SW 1271 (cell line): ENCODE measurements at places on chromosomes 5 and 9.
A peak's percentile ranks its signal among the peaks of the same experiment; 100 is the strongest.

DNA sequence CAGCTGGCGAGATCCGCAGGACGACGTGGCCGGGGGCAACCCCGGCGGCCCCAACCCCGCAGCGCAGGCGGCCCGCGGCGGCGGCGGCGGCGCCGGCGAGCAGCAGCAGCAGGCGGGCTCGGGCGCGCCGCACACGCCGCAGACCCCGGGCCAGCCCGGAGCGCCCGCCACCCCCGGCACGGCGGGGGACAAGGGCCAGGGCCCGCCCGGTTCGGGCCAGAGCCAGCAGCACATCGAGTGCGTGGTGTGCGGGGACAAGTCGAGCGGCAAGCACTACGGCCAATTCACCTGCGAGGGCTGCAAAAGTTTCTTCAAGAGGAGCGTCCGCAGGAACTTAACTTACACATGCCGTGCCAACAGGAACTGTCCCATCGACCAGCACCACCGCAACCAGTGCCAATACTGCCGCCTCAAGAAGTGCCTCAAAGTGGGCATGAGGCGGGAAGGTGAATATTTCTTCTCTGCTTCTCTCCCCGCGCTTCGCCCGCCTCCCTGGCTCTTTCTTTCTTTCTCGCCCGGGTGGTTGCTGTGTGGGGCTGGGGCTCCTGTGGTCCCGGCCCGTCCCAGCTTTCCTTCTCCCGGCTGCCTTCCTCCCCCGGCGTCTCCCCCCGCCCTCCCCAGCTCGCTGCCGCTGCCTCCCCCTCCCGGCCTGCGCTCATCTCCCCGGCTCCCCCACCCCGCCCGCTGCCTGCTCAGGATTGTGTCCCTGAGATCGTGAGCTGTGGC lies 2.2 kb downstream of the NR2F1 start:
- peak; percentile 54 for DNase-seq

- no peak for DNase-seq
These were observed 23.2 kb downstream of the CDKN2A start for GRCh38 chr9:21970800-21971640.

DNA sequence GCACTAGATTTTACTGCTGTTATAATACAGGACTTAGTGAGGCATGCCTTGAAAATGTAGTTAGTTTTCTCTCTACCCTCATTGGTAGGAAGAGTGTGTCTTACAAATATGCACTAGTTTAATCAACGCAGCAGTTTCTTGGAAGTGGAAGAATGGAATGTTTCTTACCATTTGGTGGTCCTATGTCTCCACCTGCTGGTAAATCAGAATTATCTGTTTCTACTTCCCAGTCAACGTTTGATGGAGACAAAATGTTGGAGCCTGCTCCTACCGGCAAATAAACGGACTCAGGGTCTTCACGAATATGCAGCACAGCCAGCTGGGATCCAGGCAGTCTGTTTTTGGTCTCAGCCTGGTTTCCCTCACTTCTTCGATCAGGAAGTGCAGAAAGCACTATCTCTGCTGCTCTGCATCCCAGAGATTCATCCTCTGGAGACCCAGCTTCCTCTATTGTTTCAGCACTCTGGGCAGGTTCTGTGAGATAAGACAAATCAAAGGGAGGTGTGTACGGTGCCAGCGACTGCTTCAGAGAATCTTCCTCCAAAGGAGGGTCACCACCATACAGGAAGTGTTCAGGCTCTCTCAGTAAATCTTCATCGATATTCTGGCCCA lies 59.5 kb upstream of the PCA3 start:
- DNase-seq = peak; percentile 65

DNA sequence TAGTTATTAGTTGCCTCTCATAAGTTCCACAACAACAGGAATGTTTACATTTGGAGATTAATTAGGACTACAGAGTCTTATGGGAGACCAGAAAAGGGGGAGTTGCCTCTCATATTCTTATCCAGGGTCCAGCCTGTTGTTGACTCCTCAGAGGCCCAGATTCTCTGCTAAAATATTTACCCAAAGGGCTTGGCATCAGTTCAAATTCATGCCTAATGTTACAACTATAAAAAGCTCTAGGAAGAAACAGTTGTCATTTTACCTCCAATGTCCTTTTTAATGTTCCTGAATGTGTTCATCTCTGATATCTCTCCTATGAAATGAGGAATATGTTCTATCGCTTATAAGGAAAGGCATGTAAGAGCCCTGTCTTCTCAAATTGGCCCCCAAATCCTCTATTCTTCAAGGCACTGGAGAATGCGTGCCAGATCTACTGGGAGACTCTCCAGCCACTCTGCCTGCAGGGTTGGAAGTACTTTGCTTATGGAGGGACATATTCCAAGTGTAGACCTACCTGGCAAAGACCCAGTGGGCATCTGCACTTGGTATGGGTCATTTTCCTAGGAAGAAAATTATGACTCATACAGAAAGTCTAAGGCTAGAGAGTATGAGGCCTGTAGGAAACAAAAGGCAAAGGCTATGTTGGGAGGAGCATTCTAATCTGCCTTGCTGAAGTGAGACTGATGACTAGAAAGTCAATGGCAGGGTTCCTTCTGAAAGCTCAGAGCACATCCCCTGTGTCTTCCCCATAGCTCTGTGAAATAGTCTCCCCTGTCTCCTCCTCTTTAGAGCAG lies 192.6 kb downstream of the ESM1 start:
- DNase-seq = no peak

GRCh38 chr5:138677782-138678181 lies 75.4 kb upstream of the CTNNA1 start:
- no peak for DNase-seq

GRCh38 chr5:157934600-157934999 lies 75.7 kb upstream of the CLINT1 start:
- no peak for DNase-seq

DNA sequence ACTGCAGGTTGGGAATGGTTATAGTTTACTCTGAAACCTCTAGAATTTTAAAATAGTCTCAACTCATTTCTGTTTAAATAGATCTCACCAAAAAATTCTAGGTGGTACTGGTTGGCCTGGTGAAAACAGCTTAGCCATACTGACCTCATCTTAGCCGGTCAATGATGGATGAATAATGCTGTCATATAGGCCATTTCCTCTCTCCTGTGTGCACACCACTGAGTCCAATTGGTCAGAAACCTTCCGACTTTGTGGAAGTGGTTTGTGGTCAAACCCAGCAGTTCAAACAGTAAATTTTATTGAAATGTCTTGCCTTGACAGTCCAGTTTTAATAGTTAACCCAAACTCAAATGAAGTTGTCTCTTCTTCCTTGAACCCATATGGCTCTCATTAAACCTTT lies 98.6 kb downstream of the GIN1 start:
- DNase-seq = no peak

DNA sequence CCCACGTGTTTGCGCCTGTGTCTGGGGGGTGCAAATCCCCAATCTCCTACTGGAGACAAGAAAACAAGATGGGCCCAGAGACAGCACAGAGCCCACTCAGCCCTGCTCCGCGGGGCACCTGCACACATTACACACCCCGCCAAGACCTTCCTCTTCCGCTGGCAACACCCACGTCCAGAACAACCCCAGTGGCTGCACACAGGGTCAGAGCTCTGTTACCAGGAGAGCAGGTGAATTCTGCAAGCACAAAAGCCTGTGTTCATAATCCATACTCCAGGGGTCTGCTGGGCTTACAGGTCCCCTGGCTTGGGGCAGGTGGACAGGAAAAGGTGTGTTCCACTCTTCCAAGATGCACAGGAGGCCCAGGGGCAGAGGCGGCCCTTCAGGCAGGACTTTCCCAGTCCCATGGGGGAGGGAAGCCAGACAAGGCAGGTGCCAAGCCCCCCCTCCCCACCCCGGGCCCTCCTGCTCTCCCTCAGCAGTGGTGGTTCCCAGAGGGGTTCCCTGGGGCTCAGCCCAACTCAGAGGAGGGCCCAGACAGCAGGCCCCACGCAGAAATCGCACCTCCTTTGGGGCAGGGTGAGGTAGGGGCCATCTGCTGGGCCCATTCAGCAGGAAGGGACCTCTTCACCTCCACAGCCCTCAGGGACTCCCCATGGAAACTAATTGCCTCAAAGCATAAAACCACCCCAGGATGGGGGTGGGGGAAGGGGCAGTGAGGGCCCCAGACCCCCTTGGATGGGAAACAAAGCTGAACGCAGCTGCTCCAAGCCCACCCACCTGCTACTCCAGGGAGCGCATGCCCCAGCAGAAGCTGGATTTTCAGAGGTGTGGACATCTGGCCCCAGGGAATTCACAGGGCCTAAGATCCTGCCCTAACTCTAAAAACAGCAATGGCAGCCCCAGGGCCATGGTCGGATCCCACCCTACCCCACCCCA lies 105.3 kb downstream of the VAV2 start:
- no peak for DNase-seq

GRCh38 chr5:24749701-24750100 lies 104.9 kb upstream of the CDH10 start:
- no peak for DNase-seq

GRCh38 chr9:99176527-99177013 lies 45.2 kb downstream of the ALG2 start:
- no peak for DNase-seq

DNA sequence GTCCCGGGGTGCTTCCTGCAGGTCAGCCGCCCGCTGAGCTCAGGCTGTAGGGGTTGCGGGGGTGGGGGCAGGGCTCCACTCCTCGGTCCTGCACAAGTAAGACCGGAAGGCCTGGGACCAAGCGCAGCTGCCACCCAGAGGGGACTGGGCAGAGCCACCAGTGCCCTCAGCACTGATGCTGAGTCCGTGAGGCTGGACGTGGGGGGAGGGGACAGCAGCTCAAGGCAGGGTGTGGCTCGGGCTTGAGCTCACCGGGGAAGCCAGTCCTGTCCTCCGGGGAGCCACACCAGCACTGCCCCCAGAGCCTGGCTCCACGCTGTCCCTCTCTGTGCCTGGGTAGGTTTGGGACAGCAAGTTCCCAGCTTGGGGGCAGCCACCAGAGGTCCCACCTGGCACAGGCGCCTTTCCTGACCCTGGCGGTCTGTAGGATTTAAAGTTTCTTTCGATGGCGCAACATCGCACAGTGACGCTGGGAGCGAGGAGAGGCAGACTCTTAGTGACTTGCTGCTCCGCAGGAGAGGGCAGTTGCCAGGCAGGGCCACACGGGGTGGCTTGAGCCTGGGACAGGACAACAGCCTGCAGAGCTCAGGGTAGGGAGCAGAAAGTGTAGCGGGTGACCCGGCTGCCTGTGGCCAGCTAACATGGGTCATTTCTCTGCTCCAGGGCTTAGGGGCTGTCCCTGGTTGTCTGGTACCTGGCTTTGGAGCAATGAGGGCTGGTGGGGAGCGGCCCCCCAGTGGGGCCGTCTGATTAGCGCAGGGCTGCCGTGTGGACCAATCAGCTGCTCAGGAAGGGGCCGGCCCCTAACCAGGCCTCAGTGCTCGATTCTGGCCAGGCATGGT lies 5.7 kb downstream of the LCN1 start:
- no peak for DNase-seq

GRCh38 chr5:66796305-66797292 lies 200.4 kb downstream of the MAST4 start:
- DNase-seq = no peak

DNA sequence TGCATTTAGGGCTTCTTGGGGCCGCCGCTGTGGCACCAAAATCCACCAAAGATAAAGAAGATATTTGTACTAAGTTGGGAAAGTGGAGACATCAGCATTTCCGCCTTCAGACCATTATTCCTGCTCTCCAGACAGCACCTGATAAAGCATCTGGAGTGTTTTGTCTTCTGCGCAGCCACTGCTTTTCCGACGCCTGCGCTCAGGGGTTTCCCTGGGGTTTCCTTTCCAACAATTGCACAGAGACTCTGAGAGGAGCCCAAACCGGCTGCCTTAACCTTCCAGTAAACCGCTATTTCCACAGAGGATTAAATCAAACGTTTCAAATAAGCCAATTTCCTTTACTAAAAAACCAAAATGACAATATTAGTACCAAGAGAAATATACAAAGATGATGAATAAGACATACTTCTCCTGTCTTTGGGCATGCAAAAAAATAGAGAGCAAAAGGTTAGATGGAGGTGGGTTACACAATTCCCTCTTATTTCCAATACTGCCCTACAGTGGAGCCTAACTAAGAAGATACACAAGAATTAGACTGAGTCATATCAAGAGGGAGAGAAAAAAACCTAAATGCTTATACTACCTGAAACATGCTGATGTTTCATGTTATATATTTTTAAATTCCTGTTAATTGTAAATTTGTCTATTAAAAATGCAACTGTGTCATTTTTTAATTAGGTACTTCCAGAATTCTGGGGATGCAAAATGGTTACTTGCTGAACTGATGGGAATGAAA lies 98.4 kb downstream of the MAPKAP1 start:
- DNase-seq = no peak

GRCh38 chr9:130578865-130579737 lies at the start of gene FUBP3:
Gene FUBP3, plus strand, starts transcription at chr9:130579577. Its CDS starts 104 bp downstream, at chr9:130579681.
- DNase-seq = peak; percentile 89

DNA sequence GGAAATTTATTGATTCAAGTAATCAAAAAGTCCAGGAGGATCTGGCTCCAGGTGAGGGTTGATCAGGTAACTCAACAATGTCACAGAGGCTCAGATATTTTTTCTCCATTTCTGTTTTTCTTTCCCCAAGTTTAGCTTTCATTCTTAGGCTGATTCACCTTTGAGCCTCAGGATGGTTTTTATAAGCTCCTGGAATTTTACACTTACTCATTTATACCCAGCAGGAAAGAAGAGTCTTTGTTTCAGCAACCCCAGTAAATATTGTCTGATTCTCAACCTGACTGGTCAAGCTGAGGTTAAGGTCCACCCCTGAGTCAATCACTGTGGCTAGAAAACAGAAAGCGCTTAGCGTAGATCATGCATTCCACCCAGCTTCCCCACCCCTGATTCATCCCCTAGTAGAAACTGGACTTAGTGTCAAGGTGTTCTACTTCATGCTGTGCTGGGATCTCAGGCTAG lies 500.6 kb downstream of the KIF4B start:
- DNase-seq = no peak

DNA sequence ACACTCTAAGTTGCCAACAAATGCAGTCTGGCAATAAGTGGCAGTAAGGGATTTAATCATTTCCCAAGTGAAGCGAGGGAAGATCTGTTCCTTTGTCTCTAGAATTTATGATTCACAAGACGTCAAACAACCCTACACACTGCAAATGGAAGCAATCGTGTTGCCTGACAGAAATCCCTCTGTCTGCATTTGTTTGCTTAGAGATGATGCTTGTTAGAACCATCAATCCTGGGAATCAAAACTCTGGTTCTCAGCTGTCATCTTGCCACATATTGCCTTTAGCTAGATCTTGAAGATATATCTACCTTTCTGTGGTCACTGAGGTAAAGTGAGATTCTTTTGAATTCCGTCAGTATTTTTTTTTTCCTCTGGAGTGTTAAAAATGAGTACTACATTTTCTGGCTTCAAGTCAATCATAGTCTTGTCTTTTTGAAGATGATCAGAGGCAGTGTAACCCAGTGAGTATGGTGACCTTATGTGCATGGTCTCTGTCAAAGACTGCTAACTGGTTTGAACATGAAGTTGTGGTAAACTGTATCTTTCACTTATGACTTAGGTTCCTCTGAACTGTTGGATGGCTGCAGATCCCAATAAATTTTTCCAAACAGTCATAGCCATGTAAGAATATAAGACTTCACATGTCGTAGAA lies 106.4 kb upstream of the STARD4 start:
- DNase-seq = no peak

- no peak for DNase-seq
These were observed 11.6 kb downstream of the NIPSNAP3B start for GRCh38 chr9:104775574-104775936.

GRCh38 chr5:20224966-20225365 lies 237.0 kb upstream of the CDH18 start:
- DNase-seq = no peak

GRCh38 chr5:21919414-21920022 lies 933.6 kb downstream of the CDH12 start:
- DNase-seq = peak; percentile 14
